ENCODE measurements at places on chromosomes 4 and X.

DNA sequence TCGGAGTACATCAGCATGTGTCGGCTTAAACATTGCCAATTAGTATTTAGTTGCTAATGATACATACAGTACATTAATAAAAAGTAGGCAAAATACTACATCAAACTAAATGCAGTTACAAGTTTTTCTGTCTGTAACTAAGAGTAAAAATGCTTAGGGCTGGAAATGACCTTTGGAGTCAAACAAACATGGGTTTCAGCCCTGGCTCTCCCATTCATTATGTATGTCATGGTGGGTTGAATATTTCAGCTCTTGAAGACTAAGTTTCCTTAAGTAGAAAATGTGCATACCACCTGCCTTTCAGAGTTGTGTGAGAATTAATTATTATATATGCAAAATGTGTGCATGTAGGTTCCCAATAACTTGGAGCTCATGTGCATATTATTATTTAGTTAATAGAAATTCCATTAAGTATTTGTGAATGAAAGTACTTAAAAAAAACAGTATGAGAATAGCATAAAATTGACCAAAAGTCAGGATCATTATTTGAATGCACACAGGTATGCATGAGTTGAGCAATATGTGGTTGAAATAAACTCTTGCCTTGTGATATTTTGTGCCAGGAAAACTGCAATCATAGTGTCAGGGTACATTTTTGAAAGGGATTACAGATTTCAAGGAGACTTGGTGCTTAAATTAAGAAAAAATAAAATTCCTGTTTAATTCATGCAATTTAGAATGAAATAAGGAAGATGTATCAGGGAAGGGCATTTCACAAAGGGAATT, 2048.7 kb downstream of the PCDH7 start:
- DNase-seq = no peak

DNA sequence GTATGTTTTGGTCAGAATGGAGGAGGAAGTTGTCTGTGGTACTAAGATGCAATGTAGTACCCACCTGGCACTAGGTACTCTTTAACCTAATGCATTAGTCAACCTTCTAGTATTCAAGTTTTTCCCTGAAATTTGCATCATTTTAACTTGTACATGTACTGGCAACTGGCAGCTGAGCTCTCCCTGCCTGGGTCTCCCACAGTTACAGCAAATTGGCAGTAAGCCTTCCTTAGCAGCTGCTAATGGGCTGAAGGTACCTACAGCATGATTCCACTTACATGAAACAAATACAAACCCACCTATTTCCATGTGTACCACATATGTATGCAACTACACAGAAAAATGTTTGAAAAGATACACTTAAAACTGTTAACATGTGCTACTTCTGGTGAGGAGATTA, 8.1 kb upstream of the KLHL2 start:
- DNase-seq = no peak

GRCh38 chrX:152895724-152896420, 2.0 kb upstream of the ZNF185 start:
- DNase-seq = no peak

GRCh38 chrX:136047969-136048368, 62.7 kb downstream of the SLC9A6 start:
- no peak for DNase-seq

- no peak for DNase-seq
These were observed 374.3 kb downstream of the MID1IP1 start for GRCh38 chrX:39175418-39176057.

DNA sequence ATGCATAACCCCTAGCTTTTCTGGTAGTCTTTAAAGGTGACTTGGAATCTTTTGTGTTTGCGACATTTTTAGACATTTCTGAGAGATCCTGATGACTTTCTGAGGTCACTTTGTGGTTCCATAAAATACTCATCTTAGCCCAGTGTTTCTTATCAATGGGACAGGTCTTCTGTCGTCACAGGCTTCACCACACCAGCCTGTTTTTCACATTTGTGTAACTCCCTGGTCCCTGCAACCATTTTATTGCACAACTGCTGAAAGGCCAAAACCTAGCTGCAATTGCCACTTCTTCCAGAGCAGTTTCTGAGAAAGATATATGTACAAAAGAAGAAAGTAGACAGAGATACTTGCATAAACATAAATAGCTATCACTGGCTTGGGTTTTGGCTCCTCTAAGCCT, 120.9 kb downstream of the IL15 start:
- no peak for DNase-seq

DNA sequence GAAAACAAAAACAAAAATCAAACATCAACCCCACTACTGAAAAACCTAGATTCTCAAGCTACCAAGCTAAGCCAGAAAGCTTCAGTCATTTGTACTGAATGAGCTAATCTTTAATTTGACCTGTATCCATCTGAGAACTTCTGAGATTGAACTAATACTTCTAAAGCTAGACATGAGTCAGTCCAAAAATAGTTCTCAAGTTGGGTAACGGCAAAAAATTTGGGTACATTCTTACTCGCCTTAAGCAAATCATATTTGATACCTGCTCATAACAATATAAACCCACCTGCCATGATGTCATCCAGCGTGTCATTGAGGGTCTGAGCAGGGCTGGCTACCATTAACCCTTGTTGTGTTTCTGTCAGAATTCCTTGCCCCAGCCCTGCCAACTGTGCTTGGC, 69.7 kb upstream of the COX18 start:
- no peak for DNase-seq

- DNase-seq = no peak
These were observed 53.1 kb downstream of the IGSF1 start for GRCh38 chrX:131235768-131236545.

DNA sequence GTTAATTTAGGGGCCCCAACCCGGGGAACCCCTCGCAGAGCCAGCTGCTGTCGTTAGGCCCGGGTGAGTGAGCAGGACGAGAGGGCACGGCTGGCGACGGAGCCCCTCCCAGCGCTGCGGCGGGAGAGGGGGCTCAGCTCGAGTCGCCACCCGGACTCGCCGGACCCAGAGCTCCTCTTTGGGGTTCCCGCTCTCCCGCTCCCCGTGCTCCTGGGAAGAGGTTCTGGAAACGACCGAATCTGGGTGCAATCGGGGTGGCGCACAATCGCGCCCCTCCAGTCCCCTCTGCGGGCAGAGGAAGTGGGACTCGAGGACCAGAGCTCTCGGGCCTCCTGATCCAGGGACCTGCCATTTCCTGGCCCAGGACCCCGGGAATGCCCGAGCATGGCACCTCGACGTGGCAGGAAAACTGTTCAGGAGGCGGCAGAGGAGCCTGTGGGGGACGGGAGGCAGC, 37.3 kb upstream of the ARAF start:
- DNase-seq = no peak

GRCh38 chrX:153441981-153442380, 3.9 kb downstream of the TREX2 start:
- DNase-seq = no peak

- no peak for DNase-seq
These were observed 84.0 kb upstream of the AFAP1 start for GRCh38 chr4:8023696-8024033.

DNA sequence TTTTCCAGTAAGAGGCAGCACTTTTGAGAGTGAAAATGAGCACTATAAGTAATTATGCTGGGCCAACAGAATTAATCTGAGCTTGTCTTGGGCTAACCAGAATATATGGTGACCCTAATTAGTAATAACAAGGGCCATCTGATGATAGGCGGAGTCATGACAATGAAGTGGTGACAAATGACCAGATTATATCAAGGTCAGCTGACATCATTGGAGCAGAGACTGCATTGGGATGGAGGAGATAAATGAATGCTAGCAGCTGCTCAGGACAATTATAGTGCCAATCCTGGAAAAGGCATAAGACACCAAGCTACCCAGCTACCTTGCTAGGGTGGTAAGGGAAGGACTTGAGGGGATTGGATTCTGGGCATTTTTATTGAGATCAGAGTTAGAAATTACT, 1548.7 kb downstream of the RPA4 start:
- DNase-seq = no peak

GRCh38 chrX:44400161-44400560, 56.7 kb upstream of the EFHC2 start:
- DNase-seq = no peak

DNA sequence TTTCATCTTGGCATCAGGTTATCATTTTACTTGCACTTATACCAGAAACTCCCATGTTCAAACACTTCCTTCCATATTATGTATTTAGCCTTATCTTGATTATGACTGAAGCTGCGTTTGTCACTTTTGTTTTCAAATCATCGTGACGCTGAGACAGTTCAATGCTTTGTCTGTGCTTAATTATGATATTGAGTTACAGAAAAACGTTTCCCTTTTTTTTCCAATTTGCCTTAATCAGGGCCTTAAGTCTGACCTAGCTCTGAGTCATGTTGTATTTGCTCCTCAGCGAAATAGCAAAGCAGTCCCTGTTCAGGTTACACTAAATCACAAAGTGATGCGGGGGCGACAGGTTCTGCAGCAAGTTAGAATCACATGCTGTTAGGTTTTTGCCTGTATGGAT, 254.7 kb downstream of the AFF2 start:
- no peak for DNase-seq

- no peak for DNase-seq
These were observed 30.7 kb downstream of the CDKL2 start for GRCh38 chr4:75599647-75600046.

- DNase-seq = no peak
These were observed 980.8 kb upstream of the GRID2 start for GRCh38 chr4:91322961-91323360.

- DNase-seq = no peak
These were observed 2.5 kb downstream of the GALNT7 start for GRCh38 chr4:173171098-173171497.

DNA sequence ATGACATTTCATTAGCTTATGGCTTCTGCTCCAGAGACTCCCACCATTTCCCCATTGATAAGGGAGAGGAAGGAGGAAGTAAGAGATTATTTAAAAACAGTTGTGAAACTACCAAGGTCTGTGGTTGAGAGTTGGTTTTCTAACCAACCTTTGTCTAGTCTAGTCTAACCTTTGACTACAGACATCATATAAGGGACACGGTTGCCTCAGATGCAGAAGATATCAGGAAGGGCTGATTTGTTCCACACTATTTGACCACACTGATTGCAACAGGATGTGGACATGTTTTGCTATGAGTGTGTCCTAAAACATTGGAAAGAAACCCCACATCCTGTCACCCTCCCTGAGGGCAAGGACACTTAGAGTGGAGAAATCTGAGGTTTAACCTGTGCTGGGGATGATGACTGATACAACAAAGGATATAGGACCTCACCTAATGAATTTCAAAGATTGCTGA, 53.0 kb downstream of the COQ2 start:
- no peak for DNase-seq

DNA sequence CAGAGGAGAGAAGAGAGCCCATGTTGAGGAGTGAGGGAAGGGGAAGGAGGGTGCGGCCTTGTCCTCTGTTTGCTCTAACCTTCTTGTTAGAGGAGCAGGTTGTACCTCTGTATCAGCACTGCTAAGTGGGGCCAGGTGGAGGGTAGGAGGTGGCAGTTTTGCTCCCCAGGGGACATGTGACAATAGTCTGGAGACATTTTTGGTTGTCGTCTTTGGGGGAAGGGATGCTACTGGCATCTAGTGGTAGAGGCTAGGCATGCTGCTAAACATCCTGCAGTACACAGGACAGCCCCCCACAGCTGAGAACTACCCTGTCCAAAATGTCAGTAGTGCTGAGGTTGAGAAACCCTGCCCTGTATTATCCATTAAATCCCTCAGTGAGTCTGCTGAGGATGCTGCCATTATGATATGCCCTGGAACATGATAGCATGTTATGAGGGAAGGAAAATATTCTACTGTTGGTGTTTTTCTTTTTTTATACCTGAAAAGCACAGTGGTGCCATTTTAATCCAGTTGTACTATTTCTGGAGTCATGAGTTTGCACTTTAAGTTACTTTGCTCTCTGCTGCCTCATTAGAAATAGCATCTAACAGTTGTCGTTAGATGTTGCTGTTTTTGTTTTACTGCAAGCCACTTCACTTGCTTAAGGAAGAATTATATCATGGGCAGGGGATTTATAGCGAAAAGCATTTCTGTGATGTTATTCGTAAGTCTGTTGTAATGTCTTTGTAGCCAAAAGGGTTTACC, 90.6 kb downstream of the LRP2BP start:
- peak; percentile 72 for DNase-seq

DNA sequence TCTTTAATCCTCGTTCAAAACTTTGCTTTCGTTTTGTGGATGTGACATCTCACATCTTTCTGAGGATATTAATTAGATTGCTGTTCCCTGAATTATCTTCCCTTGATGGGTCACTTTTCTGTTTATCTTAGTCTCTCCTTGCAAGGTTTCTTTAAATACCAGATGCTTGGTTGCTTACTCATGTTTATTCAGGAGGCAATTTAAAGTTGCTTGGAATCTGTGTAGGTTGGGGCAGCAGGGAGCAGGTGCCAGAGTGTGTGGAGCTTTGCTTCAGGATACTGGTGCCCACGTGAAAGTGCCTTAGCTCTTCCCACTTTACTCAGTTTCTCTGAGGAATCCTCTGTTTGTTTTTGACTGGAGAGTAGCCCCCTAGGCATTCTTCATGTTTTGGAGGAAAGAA, 24.0 kb downstream of the ANAPC4 start:
- no peak for DNase-seq

GRCh38 chrX:119688911-119689321, 4.1 kb downstream of the SEPTIN6 start:
- no peak for DNase-seq

DNA sequence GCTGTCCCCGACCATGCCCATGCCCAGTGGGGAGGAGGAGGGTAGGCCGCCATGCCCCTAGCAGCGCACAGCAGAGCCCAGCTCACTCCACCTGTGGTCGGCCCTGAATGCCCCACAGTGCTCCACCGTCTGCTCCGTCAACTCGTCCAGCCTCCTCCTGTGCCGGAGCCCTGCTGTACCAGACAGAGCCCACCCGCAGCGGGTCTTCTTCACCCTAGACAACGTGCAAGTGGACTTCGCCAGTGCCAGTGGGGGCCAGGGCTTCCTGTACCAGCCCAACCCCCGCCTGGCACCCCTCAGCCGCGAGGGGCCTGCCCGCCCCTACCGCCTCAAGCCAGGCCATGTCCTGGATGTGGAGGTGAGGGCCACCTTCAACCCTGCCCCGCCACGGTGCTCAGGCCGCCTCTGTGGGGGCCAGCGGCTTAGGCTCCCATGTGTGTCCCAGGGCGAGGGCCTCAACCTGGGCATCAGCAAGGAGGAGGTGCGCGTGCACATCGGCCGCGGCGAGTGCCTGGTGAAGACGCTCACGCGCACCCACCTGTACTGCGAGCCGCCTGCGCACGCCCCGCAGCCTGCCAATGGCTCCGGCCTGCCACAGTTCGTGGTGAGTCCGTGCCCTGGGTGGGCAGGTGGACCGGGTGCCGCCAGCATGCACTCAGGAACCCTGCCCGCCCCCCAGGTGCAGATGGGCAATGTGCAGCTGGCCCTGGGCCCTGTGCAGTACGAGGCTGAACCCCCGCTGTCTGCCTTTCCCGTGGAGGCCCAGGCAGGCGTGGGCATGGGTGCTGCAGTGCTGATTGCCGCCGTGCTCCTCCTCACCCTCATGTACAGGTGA, 6.9 kb upstream of the SRPK3 start:
- DNase-seq = no peak

- DNase-seq = peak; percentile 24
These were observed 23.0 kb upstream of the UGT2B15 start for GRCh38 chr4:68693325-68694075.

- DNase-seq = no peak
These were observed 922.0 kb downstream of the NLGN4X start for GRCh38 chrX:5306654-5307121.
